Activated CD4-positive, alpha-beta T cell treated with anti-CD3 and anti-CD28 coated beads, Interleukin-2, amount 50 U/mL, for 4 hours (primary cell): ENCODE measurements at places on chromosomes 4 and X.

DNA sequence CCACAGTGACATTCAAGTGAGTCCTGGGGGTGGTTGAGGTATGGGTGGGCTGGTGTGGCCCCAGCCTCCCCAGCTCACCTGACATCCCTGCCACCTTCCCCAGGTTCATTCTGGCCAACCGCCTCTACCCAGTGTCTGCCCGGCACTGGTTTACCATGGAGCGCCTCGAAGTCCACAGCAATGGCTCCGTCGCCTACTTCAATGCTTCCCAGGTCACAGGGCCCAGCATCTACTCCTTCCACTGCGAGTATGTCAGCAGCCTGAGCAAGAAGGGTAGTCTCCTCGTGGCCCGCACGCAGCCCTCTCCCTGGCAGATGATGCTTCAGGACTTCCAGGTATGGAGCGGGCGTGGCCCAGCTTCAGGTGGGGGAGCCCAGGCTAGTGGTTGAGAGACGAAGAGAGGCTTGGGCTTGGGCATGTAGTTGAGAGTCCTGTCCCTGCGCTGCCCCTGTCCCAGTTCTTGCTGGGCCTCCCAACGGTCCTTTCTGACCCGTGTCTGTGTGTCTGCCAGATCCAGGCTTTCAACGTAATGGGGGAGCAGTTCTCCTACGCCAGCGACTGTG, 1.7 kb upstream of the GDI1 start:
- no peak for DNase-seq

DNA sequence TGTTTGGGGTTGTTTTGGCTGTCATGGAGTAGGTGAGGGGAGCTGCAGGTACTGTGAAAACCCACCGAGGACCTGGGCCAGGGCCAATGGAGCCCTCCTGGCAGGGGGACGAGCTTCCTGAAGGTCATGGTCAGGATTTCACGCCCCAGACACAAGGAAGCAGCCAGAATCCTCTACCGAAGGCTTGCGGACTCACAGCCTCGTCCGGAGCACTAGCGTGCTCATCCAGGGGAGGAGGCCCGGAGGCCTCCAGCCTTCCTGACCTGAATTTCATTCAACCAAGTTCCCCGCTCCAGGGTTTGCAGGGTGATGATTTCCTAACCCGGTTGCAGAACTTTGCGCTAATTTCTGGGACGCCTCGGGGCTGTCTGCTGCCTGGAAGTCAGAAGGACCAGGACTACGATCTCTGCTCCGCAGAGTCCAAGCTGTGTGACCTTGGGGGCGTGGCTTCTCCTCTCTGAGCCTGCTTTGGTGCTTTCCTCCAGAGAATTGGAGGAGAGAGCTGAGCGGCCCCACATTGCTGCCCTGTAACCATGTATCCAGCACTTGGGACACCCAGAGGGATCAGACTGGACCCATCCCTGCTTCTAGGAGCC, 56.2 kb upstream of the ADRA2C start:
- DNase-seq, result no peak

GRCh38 chrX:53269536-53270107, 11.8 kb downstream of the IQSEC2 start:
- no peak for DNase-seq

- no peak for DNase-seq
These were observed 273.0 kb downstream of the ARHGAP24 start for GRCh38 chr4:85747882-85748491.

DNA sequence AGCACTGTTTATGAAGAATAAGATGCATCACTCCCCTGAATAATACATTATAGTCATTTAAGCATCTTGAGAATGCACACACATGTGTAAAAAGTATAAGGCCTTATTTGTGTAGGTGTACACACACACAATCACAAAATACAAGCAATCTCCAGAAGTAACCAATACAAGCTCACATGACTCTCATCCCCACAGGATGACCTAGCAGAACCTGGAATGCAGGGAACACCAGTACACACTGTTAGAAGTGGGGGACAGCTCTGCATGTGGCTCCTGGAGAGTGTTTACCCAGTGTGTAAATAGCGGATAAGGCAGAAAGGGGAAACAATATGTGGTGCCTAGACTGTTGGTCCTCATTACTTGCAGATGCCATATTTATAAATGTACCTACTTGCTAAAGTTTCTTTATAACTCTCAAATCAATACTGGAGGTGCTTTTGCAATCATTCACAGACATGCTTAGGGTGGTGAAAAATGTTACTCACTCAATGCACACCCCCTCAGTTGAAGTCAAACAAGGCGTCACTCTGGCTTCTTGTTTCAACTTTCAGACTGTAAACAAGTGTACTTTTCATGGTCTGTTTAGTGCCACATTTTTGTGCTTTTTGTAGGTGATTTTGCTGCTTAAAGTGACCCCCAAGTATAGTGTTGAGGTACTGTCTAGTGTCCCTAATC, 73.1 kb downstream of the MAGEB17 start:
- DNase-seq, result no peak

DNA sequence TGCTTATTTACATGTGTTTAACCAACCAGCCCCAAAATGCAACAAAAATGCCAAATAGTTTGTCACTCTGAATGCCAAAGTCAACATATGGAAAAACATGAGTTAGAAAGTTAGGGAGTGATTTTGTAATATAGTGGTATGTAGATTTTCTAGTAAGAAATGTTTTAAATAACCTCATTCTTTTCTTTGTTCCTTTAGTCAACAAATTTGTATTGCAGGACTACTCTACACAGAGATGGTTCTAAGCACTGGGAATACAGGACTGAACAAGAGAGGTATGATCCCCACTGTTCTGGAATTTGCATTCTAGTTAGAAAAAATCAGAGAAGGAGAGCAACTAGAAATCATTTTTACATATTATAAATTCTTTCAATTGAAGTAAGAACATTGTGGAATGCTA, 218.8 kb upstream of the ANXA10 start:
- DNase-seq, result no peak

DNA sequence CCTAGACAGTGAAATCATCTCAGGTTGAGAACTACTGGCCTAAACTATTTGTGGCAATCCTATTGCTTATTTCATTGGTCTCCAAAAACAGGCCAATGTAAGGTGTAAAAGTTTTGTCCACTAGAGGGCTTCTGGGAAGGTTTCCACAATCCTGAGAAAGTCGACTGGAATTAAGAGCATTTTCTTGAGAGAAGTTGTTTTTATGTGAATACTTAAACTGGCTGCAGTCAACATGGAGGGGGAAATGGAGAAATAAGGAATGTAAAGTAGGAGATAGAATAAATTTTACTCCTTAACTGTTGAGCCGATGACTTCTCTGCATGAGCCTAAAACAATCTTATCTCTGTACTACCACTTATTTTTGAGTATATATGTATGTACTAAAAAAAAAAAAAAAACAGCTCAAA, 11.0 kb upstream of the EIF4E start:
- DNase-seq, result no peak

DNA sequence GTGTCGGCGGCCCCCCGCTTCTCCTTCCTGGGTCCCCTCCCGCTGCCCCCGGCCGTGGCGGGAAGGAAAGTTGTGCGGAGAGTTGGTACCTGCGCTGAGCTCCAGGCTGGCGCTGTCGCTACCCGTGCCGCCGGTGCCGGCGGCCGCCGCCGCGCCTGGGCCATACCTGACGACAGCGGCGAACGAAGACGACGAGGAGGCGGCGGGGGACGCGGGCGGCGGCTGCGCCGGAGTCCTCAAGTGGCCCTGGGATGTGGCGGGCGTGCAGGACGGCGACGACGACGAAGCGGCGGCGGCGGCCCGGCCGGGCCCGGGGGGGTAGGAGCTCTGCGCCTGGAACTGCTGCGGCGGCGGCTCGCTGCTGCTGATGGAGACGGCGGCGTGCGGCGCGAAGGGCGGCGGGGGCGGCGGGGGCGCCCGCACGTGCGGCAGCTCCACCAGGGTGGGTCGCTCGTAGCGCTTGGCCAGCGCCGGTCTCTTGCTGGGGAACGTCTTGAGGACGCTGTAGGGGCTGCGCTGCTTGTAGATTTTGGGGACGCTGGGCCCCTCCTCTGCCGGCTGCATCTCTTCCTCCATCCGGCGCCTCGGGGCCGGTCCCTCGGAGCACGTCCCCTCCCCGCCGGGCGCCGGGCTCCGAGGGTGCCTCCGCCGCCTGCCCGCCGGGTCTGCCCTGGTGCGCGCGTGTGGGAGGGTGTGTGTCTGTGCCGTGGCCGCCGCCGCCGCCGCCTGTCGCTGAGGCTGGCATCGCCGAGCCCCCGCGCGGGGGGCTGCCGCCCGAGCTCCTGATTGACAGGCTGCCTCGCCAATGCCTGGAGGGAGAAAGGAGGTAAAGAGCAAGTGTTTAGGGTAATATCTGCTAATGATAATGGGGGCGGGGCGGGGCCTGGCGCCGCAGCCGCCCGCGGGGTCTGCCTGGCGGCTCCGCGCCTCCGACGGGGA, 618 bp downstream of the BEND4 start:
- DNase-seq, result no peak

- no peak for DNase-seq
These were observed 612.9 kb upstream of the GALNT7 start for GRCh38 chr4:172555725-172556124.

DNA sequence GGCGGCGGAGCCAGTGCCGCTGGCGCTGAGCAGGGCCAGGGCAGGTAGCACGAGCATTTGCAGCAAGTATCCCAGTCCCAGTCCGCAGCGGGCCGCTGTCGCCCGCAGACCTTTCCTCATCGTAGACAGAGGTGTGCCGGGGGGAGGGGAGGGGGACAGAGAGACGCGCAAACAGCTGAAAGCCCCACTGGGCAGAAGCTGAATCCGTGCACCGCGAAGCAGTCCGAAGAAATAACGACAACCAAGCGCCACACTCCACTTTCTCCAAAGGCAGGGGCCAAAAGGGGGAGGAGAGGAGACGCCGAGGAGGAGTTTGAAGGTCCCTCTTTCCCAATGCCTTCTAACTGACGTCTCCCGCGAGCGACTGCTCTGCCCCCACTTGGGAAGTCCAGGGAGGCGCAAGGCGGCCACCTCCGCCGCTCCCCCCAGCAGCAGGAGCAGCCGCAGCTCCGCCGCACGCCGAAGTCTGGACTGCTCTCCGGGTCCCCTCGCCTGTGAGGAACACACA, at the start of gene UNC5C:
UNC5C (minus strand) TSS at position 236 of the 508 bp plus-strand sequence.
- no peak for DNase-seq

DNA sequence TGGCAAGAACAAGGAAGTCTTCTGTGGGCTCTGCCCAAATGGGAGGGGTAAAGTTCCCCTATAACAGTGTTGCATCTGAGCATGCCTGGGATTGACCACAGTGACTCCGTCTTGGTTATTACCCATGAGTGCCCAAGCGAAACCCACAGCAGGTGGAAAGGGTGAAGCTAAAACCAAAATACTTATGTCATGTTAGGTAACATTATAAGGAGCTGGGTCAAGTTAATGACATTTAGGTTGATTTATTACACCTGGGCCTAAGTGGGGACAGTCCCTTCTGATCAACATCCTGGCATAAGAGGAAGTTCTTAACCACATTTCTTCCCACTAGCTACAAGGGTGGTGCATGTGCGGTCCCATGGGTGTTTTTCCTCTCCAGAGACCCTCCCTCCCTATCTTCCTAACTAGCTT, 1.3 kb upstream of the ZNF732 start:
- DNase-seq, result no peak

DNA sequence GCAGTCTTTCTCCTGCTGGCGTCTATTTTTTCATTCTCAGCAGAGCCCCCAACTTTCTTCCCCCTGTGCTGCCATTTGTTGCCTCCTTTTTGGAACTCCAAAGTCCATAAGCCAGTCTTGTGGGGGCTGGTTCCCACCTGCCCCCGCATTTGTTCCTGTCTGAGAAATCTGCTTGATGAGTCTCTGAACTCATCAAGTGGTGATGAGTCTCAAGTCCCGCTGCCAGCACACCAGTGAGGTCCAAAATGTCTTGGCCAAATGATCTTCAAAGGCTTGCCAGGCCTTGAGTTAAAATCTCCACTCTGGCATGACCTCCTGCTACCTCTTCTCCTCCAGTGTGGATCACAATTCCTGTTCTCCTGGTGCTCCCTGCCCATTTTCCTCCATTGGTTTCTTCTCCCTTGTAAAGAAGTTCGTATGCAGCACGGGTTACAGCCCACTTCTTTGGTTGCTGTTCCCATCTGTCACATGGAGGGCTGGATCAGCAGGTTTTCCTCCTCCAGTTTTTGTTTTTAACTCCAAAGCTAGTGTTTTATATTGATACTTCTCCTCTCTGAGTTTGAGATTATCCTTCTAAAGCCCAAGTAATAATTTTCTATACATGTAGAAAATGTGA, 72.7 kb upstream of the LIMCH1 start:
- DNase-seq, result no peak

DNA sequence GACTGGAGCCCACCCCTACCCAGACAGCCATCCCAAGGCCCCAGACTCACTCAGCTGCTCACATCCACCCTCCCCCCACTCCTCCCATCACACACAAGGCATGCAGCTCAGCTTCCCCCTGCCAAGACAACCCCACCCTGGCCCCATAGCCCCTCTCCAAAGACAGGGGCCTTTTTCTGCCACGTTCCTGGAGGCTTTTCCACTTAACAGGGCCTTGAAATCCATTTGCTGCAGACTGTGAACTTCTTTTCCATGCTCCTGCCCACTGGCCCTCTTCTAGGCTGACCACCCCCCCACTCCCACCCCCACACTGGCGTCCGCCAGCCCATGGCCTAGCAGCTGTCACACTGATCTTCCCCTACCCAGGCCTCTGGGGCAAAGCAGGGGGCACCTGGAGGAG, 76.0 kb downstream of the PJA1 start:
- no peak for DNase-seq

DNA sequence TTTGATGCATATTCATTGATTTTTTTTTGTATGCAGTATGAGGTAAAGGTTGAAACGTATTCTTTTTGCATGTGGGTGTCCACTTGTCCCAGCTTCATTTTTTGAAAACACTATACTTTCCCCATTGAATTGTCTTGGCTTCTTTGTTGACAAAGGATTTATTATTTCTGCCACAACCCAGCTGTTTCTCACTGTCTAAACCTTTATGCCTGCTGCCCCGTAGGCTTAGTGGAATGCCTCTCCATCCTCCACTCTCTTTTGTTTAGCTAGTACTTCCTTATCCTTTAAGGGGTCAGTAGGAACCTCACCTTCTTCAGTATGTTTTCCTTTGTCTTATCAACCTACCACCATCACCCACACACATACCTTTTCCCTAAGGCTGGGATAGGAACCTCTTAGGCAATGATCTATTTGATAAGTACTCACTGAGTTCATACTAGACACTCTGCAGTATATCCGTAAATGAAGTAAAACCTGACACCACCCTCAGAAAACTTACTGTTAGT, 8.5 kb downstream of the FMR1 start:
- DNase-seq, result no peak
